Naive B cell (primary cell): ENCODE measurements at places on chromosomes 13 and 19. TPM values are rescaled to one million over a fixed set of nuclear protein-coding genes. Genes with fewer than 3 reads are reported as not detected.

Gene ZFP28
- 3.2 TPM for polyA plus RNA-seq

Gene SLC10A2
- not detected for polyA plus RNA-seq

Gene MEIOSIN
- polyA plus RNA-seq = not detected

Gene ANKLE1
- 1.8 TPM for polyA plus RNA-seq

Gene FREM2
- polyA plus RNA-seq = not detected
